ENCODE measurements at places on chromosomes 3 and 15.

DNA sequence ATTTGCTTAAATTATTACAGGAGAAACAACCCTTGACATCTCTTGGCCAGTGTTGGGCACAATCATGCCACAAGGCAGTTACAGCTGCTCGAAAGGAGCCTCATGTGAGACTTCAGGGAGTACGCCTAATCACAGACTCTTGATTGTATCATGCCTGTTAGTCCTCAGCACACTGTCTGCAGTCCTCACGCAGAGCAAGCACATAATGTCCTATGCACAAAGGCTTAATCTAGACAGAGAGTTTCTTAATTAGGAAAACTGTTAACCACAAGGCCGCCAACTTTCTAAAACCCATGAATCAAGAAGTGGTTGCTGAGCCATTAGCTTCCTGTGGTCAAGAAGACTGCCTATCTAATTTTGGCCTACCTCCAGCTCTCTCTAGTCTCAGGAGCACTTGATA, 172.0 kb downstream of the UNC13C start:
- no peak for DNase-seq

GRCh38 chr3:124760601-124761000, 30.3 kb downstream of the UMPS start:
- DNase-seq = no peak

- DNase-seq = peak; percentile 24
These were observed 58.9 kb downstream of the CNOT10 start for GRCh38 chr3:32743934-32744333.

GRCh38 chr15:40192942-40193341, 32.1 kb downstream of the BUB1B start:
- DNase-seq = no peak

GRCh38 chr3:64343689-64344430, 118.6 kb upstream of the PRICKLE2 start:
- DNase-seq = no peak

- no peak for DNase-seq
These were observed 73.5 kb downstream of the VGLL4 start for GRCh38 chr3:11570251-11570650.

GRCh38 chr3:98359993-98360675, 6.5 kb downstream of the OR5K4 start:
- no peak for DNase-seq

GRCh38 chr3:114089675-114090074, 33.1 kb downstream of the QTRT2 start:
- DNase-seq = no peak

DNA sequence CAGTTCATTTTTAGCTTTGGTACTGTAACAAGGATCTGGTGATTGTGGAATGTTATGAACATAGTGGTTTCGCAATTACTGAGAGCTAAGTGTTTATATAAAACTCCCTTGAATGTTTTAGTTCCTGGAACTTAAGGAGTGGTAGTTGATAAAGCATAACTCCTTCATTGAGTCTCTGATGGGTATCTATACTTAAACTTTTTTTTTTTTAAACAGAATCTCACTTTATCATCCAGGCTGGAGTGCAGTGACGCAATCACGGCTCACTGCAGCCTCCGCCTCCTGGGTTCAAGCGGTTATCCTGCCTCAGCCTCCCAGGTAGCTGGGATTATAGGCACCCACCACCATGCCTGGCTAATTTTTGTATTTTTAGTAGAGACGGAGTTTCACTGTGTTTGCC, 11.3 kb downstream of the PRKCI start:
- no peak for DNase-seq

DNA sequence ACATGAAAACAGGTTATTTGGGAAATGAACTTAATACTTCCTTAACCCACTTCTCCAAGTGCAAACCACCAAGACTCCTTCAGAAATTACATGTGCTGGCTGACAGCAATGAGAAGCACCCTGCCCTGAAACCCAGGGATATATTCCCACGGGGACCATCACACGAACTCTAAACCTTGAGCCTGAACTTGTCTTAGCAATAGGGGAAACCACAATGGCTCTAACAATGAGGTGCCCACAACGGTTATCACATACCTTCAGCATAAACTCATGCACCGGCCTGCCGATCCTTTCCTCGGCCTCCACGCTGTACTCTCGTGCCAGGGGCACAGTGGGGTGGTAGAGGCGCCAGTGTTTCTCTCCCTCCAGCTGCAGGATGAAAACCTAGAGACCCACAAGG, 13.4 kb downstream of the RIOX2 start:
- DNase-seq = no peak

GRCh38 chr3:140599009-140599408, 78.9 kb upstream of the TRIM42 start:
- no peak for DNase-seq

GRCh38 chr3:114079761-114080160, 23.2 kb downstream of the QTRT2 start:
- DNase-seq = no peak

DNA sequence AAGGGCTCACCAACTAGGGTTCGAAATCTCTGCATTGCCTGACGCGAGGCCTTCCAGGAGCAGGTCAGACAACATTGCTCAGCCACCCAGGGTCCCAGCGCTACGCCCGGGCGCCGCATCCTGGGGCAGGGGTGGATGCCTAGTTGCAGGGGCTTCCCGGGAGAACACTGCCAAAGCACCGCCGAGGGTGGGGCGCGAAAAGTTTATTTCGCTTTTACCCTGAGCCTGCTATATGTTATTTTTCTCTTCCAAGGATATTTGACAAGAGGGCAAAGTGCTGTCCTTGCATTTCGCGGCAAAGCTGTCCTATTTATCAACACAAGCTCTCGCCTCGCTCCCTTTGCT, 549 bp upstream of the SOX14 start:
- no peak for DNase-seq

- no peak for DNase-seq
These were observed 12.3 kb upstream of the FSIP1 start for GRCh38 chr15:39794954-39795353.

DNA sequence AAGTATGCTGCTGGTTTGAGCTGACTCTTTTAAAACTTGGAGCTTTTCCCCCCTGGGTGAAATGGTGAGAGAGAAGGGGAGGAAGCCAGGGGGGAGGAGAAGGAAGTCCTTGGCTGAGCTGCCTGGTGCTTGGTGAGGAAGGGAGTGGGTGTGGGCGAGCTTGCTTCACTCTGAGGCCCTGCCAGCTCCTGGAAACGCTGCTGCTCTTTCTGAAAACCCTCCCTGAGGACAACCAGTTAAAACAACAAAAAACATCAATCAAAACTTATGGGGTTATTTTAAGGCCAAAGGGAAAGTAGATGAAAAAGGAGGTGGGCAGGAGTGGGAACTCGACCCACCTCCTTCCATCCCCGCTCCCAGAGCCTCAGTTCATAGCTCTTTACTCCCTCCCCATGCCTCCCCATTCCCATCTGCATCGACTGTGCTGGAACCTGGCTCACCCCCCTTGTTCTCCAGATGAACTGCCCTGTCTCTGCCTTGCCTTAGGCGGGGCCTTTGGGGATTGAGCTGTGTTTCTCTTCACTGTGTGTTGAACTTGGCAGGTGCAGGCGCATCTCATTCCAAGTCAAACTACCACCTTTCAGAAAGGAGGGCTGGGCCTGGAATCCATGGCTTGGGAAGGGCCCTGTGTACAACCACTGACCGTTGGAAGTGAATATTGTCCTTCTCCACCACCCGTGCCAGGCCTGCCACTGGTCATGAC, 166.1 kb downstream of the ZNF621 start:
- DNase-seq = no peak

- DNase-seq = no peak
These were observed 105.9 kb downstream of the ROBO1 start for GRCh38 chr3:79661896-79662295.

DNA sequence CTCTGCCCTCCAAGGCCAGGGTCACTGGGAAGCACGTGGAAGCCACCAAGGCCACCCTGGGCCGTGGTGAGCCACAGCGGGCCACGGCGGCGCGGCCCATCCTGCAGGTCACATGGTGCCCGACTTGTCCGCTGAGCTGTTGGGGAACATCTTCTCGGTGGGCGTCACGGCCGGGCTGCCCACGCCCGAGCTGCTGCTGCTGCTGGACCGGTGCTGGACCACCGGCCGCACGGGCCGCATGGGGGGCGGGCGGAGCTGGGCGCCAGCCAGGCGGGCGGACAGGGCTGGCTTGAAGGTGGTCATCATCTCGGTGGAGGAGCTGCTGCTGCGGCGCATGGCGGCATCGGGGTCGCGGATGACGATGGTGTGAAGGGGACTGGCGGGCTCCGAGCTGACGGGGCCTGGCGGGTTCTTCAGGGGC, 22.1 kb upstream of the RAD18 start:
- DNase-seq = no peak

- no peak for DNase-seq
These were observed 404.2 kb upstream of the CDIN1 start for GRCh38 chr15:36175186-36175740.

GRCh38 chr3:8625991-8626390, 18.6 kb downstream of the SSUH2 start:
- DNase-seq = no peak

DNA sequence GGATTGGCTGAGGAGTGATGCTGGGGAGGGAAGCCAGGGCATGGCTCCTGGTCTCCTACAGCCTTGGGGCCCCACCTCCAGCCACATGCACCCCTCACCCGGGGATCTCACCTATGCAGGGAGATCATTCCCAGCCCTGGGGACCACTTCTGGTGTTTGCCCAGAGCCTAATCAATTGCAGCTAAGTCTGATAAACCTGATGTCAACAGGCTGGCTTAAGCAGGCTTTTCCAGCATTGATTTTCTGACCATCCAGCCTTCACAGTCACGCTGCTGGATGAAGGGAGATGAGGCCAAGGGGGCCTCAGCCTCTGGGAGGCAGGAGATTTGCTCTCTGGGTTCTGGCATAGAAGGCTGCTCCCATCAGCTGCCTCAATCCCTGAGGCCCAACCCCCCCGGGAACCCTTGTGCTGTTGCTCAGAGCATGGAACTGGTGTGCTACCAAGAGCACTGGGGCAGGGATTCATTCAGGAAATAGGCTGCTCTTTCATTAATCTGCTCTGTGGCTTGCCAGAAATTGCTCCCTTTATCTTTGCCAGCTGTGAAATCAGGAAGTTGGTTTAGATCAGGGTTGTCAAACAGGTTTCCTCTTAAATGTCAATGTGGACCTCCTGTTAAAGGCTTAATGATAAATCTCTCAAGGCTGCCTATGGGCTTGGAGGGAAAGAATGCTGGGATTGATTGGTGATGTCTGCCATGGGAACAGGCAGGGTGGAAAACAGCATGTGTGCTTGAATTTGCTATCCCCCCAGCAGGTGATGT, 19.0 kb downstream of the FAM3D start:
- DNase-seq = no peak

- no peak for DNase-seq
These were observed 16.0 kb downstream of the MUC13 start for GRCh38 chr3:124918524-124918923.

Data from left renal pelvis (tissue), 4 donors.